Stimulated activated CD8-positive, alpha-beta memory T cell treated with anti-CD3 and anti-CD28 coated beads, Interleukin-2, amount 100 ng/mL, for 1 hour (primary cell): ENCODE measurements at places on chromosomes 2 and 18.

DNA sequence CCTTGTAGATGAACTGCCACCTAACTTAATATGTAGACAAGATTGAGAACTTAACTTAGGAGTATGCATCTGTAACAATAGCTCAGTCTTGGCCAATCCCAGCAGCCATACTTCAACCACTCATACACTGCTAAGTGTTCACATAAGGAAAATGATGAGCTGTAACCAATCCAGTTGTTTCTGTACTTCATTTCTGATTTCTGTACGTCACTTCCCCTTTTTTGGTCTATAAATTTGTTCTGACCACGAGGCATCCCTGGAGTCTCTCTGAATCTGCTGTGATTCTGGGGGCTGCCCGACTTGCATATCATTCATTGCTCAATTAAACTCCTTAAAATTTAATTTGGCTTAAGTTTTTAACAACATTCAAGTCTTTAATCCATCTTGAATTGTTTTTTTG lies 6.4 kb downstream of the SH3YL1 start:
- no peak for DNase-seq

DNA sequence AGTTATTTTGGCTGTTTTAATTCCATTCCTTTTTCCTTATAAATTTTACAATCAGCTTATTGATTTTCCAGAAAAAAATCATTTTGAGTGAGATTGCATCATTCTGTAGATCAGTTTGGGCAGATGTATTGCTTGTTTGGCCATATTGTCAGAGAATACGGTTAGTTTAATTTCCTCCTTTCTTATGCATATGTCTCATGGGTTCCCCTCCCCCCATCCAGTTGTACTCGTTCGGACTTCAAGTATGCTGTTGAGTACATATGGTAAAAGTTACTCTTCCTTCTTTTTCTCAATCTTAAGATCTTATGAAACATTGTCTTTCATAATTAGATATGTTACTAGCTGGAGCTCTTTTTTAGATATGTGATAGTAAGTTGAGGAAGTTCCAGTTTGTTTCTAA lies 131.2 kb upstream of the TTC27 start:
- DNase-seq, result no peak

DNA sequence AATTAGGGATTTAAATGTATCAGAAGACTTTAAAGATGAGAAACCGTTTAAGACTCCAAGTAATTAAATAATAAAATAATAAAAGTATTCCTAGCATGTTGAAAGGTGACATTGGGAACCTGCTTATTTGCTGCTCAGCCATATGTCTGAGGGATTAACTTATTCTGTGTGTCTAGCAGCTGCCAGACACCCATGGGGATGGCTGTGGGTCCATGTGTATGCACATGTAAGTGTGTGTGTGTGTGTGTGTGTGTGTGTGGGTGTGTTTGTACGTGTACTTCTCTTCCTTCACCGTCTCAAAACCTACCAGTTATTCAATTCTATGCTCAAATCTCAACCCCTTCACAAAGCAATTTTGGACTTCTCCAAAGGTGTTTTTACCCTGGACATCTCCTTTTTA lies 124.5 kb downstream of the SETBP1 start:
- DNase-seq, result no peak

DNA sequence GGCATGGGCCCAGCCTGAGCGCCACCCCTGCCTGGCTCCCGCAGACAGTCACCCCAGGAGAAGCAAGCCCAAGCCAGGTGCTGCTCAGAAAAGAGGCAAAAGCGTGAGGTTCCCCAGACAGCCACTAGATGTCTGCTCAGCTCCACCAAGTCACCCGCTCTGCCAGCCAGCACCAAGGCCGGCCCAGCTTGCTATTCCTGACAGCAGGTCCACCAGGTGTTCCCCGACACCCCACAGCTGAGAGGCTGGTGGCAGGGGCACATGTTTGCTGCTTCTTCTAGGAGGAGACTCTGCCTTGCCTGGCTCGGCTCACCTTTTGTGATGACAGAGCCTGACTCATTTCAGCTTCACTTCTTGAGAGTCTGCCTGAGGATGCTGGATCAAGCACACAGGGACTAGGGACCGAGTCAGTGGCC lies 206.7 kb downstream of the MGAT5 start:
- DNase-seq, result no peak

DNA sequence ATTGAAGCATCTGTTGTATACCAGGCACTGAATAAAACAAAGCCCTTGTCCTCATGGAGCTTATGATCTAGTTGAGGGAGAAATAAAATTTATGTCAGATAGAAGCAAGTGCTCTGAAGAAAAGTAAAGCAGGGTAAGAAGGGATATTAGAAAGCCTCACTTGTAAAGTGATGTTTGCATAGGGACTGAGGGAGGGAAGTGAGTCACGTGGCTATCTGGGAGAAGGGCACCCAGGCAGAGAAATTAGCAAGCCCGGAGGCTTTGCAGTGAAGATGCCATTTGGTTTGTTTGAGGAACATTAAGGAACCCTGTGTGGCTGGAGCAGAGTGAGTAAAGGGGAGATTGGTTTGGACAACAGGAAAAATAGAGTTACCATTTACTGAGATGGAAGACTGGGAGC lies 52.1 kb downstream of the RBBP8 start:
- no peak for DNase-seq

DNA sequence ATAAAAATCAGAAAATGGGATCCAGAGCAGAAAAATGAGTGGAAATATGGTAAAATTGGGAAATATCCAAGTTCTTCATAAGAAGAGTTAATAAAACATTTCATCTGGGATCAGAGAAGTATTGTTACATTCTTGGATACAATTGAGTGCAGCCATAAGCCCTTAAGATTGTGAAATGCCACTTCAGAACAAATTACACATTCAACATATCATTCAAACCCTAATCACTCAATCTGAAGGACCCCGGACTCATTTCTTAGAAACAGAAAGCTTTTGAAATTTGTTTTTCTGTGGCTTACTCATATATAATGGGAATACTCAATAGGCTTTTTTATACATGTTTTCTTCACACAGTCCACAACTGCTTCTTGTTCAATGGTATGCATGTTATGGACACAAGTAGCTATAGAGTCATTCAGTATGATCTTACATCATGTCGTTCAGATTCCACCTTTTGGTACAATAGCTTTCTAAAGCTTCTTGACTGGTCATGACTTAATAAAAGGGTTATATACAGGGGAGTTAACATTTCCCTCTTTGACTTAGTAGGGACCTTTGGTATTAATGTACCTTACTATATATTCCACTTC lies 39.9 kb downstream of the SCN7A start:
- no peak for DNase-seq

DNA sequence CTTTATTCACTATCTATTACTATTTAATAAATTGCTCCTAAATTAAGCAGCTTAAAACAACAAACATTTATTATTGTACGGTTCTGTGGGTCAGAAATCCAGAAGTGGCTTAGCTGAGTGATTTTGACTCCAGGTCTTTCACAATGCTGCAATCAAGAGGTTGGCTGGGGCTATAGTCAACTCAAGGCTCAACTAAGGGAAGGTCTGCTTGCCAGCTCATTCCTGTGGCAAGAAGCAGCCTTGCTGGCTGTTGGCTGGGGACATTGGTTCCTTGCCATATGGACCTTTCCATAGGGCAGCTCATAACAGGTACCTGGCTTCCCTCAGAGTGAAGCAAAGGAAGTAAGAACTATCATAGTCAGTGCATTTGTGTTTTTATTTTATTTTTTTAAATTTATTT lies 5.0 kb upstream of the MRPL19 start:
- no peak for DNase-seq

DNA sequence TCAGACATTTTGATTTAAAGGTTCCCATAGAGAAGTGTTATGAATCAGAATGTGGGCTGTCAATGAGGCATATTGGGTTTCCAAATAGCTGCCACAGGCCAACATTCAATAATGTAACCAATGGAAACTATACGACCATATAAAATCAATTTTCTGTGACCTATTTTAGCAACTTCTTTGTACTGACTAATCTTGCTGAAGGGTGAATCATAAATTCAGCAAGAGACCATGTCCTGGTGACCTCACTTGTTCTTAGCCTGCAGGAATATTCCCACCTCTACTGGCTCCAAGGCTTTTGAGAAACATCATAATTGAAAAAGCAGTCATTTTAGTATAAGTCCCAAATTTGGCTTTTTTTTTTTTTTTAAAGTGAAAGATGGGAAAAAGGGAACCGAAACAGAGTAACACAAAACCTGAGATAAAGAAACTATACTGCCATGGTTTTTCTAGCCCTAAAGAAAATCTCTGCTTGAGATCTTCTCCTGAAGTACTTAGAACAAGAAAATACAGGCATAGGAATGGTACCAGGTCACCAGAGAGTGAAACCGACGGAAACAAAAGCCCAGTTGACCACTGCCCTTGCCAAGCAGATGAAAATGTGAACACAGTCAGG lies 32.1 kb downstream of the PLEKHM3 start:
- DNase-seq, result no peak

DNA sequence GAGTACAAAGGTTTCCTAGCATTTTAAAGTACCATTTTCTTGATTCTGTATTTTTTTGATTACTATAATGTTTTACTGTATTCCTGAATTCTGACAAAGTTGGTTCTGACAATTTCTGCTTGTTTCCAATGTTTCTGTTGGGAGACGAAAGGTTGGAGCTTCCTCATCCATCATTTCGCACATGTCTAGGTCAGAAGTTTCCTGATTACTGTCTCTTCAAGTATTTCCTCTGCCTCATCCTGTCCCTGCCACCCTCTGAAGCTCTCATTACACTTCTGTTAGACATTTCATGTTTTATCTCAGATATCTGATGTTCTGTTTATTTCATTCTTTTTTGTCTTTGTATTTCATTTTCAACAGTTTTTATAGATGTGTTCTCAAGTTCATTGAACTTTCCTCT lies 895.8 kb downstream of the TSN start:
- DNase-seq, result no peak

GRCh38 chr2:102386867-102387541 lies 31.4 kb downstream of the IL18R1 start:
- DNase-seq, result no peak

DNA sequence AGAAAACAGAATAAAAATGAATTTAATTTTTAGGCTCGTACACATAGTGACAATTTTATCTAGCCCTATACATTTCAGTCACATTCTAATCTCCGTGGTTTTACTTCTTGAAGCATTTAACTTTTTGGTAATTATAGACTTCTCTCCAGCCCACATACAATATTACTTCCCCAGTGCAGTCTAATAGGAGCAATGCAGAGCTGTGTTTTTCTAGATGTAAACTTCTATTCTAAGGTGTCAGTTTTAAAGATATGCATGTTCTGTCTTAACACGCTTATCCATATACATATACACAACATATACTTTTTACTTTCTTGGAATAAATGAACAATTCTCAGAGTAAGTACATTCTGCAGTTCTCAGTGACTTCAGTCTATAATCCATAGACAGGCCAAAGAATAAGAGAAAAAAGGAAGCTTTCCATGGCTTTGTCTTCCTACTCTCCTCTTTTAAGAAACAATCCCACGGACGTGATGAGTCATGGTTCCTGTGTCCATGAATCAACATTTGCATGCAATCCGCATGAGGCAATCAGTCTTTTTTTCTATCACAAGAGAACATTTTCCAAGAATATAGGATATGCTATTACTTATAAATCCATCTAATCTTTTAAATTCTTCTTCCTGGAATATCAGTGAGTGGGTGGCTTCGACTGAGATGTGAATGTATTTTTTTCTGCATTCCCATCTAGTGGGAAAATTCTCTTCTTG lies 42.8 kb downstream of the CCDC102B start:
- DNase-seq, result no peak

DNA sequence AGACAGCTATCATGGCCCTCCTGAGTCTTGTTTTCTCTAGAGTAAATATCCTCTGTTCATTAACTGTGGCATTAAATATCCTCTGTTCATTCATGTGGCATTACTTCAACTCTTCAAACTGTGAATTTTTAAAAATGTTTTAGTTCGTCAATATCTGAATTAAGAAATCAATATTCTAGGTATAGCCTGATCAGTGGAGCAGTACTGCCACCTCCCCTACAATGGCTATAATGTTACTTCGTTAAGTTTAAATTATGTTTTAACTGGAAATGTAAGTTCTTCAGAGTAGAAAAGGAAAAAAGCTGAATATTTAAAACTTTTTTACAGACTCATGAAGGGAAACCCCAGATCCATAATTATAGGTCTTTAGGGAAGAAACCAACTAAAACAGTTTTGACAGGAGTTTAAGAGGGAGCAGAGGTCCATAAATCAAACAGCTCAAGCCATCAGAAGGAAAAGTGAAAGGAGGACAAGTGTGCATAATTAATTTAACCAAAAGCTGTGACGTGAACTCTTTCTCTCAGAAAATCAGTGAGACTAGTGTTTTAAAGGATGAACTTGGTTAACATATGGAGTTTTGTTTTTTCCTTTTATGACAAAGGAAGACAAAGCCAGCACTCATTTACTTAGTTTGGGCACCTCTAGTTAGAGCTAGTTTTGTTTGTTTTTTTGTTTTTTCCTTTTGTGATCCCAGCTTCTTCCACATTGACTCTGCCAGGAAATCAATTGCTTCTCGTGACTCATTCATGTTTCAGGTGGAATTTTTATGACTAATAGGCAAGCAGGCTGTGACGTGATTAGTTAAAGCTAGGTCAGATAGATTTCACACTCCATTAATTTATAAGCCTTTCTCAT lies 44.9 kb downstream of the RBBP8 start:
- DNase-seq, result no peak

DNA sequence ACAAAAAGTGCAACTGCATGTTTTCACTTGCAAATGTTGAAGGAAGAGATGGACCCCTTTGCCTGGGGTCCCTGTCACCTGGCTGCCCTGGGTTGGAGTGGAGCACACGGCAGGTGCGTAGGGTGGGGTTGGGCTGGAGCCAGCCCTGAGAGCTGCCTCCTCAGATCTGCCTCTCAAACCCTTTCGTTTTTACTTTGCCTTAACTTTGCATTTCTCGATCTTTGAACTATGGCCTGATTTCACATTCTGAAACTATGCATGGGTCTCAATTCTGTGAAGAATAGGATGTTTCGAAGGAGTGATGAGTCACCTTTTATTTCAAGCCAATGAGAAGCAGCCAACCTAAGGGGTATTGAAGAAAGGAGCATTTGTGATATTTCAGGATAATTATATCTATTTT lies 132.8 kb downstream of the ACOXL start:
- DNase-seq, result no peak

DNA sequence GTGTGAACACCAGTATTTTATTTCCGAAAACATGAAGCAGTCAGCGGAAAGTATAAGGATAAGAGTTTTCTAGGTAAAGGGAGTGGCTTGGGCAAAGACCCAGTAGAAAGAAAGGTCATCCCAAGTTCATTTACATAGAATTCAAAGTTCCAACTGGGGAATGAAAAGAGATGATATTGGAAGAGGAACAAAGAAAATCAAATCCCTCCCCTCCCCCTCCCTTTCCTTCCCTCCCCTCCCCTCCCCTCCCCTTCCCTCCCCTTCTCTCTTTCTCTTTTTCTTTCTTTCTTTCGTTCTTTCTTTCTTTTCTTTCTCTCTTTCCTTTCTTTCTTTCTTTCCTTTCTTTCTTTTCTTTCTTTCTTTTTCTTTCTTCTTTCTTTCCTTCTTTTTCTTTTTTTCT lies 675.7 kb upstream of the NRXN1 start:
- no peak for DNase-seq

- DNase-seq, result no peak
These were observed 7.0 kb downstream of the LPIN1 start for GRCh38 chr2:11753452-11753885.

DNA sequence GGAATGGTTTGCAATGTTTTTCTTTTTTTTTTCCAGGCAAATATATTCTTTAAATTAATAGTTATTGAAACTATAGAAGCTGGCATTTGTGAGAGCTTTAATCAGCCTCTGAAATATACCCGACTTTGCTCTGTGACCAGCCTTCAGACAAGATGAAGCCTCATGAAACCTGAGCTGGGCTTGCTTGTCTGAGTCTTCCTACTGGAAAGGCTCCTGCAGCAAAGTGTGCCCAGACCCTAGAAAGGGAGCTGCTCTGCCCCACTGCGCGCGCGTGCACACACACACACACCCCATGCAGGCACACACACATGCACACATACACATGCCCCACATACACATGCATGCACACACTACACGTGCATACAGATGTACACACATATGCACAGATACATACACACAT lies 203.3 kb upstream of the NT5C1B start:
- no peak for DNase-seq
